ENCODE measurements at places on chromosomes 3 and 15. TPM values are rescaled to one million over a fixed set of nuclear protein-coding genes. Genes with fewer than 3 reads are reported as not detected.

The CYP1A2 gene
- total RNA-seq, result not detected

The CELF6 gene
- total RNA-seq, result 0.53 TPM

The P2RY1 gene
- total RNA-seq, result 0.18 TPM

The CDC25A gene
- 58.8 TPM for total RNA-seq

The ABTB1 gene
- 23.1 TPM for total RNA-seq

The TRH gene
- total RNA-seq, result not detected

The TRAT1 gene
- 27.2 TPM for total RNA-seq

The FEZF2 gene
- not detected for total RNA-seq
